ENCODE measurements at places on chromosomes 16 and 17. TPM values are rescaled to one million over a fixed set of nuclear protein-coding genes. Genes with fewer than 3 reads are reported as not detected.

The KRTAP3-1 gene
- total RNA-seq, result not detected

The CFAP97D1 gene
- not detected for total RNA-seq

The OMG gene
- 3.0 TPM for total RNA-seq

The RBBP6 gene
- total RNA-seq, result 126 TPM

The HBA1 gene
- 1,075 TPM for total RNA-seq

The MT1A gene
- total RNA-seq, result not detected

The CDYL2 gene
- total RNA-seq, result 8.1 TPM

The GLTPD2 gene
- total RNA-seq, result not detected

The TNS4 gene
- 1.8 TPM for total RNA-seq

The SLX4 gene
- 9.7 TPM for total RNA-seq

The RHBDL1 gene
- total RNA-seq, result 4.3 TPM

The SCNN1G gene
- total RNA-seq, result 0.49 TPM

Data from camera-type eye (tissue), 1 donor.